HFFc6 (cell line): ENCODE measurements at places on chromosomes 6 and 20. TPM values are rescaled to one million over a fixed set of nuclear protein-coding genes. Genes with fewer than 3 reads are reported as not detected.

- H3K27me3 ChIP-seq, result no peaks in the 10 kb centered on the region; the same call in 1 of the 2 replicates
- H3K36me3 ChIP-seq, result no peaks in the 10 kb centered on the region
- no peak for DNase-seq
- H3K4me3 ChIP-seq, result no peak overlapping the region
- H3K27ac ChIP-seq, result no peak overlapping the region
- peaks cover 42% of the 10 kb centered on the region for H3K4me1 ChIP-seq
These were observed 95.5 kb downstream of the FOXC1 start for GRCh38 chr6:1705183-1705582.

NR2E1 gene
- not detected in 3 replicates for total RNA-seq

GRCh38 chr20:53517146-53517545 is 76.5 kb downstream of the ZNF217 start:
- no peak overlapping the region for H3K4me3 ChIP-seq
- no peak overlapping the region for H3K27ac ChIP-seq
- H3K36me3 ChIP-seq, result no peaks in the 10 kb centered on the region
- H3K4me1 ChIP-seq, result peaks cover 8% of the 10 kb centered on the region; the same call in 1 of the 2 replicates

MLN gene
- total RNA-seq, result not detected in 3 replicates

RAET1E gene
- 0.14 to 0.27 TPM (median 0.22 TPM) in 3 replicates for total RNA-seq
